ENCODE measurements at places on chromosomes 13 and 19.
A peak's percentile ranks its signal among the peaks of the same experiment; 100 is the strongest.

DNA sequence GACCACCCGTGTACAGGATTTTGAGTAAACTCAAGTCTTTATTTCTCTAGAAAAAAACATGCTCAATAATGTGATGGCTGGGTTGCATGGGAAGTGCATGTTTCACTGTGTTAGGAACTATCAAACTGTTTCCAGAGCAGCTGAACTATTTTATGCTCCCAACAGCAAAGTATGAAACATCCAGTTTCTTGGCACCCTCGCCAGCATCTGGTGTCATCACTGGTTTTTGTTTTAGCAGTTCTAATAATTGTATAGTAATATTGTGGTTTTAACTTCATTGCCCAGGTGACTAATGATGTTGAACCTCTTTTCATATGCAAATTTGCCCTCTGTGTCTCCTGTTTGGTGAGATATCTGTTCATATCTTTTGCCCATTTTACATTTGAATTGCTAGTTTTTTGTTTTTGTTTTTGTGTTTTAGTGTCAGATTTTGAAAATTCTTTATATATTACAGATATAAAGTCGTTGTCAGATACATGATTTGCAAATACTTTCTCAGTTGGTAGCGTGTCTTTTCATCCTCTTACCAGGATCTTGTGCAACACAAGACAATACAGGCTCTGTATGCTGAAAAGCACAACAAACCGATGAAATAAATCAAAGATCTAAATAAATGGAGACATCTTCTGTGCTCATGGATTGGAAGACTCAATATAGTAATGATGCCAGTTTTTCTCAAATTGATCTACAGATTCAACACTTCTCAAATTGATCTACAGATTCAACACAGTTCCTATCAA lies 87.8 kb downstream of the IPO5 start:
- DNase-seq: no peak

DNA sequence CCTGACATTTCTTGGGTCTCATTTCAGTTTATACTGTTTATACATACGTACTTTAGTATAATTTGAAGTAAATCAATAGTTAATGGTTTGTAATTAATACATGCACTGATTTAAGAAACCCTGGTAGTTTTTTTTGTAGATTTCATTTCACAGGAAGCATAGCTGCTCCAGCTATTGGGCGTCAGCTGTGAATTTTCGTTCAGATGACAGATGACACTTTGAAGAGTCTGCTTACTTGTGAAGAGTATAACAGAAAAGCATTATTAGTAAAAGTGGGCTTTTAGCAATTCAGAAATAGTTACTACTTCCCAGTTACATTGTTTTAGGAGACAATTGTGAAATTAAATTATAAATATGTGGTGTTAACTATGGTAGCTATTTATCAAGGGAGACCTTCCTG lies 44.4 kb downstream of the METTL21C start:
- no peak for DNase-seq

DNA sequence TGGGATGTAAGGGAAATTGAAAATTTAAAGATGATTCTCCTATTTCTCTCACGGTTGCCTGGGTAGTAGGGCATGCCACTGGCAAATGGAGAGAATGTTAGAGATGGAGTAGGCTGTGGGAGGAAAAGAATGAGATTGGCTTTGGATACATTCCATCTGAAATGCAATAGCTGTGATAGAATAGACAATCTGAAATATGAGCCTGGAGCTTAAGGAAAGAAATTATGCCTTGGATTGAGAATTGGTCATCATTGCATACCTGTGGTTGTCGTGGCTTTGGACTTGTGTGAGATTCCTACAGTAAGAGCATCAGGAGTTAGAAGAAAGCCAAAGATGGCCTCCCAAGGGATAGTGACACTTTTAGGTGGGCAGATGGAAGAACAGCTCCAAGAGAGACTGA lies 305.1 kb upstream of the SLC10A2 start:
- no peak for DNase-seq

DNA sequence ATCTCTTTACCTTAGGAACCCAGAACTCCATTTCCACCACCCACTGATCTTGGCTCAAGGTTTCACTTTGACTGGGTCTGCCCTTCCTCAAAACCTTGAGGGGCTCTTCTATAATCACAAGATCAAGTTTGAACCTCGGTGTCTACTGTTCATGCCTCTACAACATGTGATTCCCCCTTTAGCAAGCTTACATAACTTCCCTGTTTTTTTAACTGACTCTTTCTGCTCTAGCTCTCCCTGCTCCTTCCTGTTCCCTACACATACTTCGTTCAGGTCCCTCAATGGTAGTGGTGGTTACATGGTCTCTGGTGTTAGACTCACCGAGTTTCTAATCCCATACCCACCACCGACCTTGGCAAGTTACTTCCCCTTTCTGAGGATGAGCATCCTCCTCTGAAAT lies 26.7 kb downstream of the CEACAM8 start:
- DNase-seq: no peak

DNA sequence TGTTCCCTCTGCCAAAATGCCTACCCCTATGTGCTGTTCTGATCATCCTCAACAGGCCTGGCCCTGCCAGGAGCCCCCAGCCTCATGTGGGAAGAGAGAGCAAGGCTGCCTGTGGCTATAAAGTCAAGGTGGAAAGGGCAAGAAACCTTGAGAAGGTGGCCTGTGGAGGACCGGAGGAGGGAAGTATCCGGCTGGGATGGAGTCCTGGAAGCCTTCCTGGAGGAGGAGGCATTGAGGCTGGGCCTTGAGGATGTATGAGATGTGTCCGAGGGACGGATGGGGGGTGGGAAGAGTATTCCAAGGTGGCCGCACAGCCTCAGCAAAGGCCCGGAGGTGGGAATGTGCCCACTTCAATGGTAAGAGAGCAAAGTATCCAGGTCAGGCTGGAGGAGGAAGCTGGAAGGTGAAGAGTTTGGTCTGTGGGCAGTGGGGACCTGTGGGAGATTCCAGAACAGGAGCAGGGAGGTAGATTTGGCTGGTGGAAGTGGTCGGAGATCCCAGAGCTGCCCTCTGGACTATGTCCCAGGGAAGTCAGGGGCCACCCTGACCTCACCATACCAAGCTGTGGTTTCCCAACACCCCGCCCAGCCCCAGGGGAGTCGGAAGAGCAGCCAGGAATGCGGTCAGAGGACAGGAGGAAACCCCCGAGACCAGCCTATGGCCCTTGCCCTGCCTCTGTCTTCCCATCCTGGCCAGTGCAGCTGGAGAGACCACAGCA lies 3.0 kb upstream of the PLIN4 start:
- no peak for DNase-seq

DNA sequence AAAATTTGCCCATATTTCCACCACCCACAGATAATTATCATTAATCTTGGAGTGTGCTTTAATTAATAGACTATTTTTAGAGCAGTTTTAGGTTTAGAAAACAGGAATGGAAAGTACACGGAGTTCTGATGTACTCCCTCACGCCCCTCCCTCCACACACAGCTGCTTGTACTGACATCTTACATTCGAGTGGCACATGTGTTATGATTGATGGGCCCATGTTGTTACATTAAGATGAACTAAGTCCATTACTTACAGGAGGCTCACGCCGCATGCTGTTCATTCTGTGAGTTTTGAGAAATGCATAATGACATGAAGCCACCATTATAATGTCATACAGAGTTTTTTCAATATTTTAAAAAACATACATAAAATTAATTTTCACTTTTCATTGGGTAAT lies 1.2 kb upstream of the SPATA13 start:
- DNase-seq: no peak

DNA sequence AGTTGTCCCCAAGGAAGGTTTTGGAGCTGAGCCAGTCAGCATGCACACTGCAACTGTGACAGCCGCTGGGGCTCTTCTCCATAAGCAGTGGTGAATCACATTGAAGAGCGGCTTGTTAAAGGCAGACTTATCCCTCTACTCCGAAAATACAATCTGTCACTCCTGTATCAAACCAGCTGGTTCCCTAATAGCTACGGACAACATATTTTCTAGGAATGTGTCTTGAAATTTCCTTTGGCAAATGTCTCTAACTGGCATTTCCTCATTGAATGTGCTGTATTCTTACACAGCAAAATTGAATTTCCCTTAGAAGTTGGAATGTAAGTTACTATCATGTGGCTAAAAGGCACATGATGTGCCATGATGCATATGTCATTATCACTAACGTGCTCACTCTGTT lies 104.0 kb upstream of the GPR12 start:
- DNase-seq: no peak

DNA sequence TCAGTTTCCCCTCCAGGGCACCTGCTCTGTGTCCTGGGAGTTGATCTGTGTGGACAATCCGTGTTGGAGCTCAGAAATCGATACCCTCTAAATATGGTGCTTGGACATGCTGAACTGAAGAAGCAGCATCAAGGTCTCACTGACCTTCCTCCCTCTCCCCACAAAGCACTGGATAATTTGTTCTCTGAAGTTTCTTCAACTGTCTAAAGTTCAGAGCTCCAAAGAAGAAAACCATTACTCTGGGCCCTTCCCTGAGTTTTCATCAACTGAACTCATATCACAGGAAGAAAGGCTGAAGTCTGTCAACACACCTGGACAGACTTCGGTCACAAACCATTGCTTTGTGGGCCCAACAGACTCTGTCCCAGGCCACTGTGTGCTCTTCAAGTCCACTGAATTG lies 132.1 kb downstream of the RGCC start:
- no peak for DNase-seq

DNA sequence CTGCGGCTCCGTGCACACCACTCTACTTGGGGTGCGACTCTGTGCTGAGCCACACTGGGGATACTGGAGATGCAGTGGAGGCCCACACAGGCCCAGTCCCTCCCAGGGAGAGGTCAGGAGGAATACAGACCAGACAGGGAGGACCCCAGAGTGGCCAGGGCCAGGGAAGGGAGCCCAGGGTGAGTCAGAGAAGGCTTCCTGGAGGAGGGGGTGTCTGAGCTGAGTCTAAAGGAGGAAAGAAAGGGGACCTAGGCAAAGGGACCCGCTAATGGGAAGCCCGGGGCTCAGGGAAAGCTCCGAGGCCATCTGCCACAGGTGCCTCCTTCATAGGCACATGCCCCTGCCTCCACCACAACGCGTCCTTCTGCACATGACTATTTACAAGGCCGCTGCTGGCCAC lies 13.3 kb upstream of the PRKD2 start:
- no peak for DNase-seq

DNA sequence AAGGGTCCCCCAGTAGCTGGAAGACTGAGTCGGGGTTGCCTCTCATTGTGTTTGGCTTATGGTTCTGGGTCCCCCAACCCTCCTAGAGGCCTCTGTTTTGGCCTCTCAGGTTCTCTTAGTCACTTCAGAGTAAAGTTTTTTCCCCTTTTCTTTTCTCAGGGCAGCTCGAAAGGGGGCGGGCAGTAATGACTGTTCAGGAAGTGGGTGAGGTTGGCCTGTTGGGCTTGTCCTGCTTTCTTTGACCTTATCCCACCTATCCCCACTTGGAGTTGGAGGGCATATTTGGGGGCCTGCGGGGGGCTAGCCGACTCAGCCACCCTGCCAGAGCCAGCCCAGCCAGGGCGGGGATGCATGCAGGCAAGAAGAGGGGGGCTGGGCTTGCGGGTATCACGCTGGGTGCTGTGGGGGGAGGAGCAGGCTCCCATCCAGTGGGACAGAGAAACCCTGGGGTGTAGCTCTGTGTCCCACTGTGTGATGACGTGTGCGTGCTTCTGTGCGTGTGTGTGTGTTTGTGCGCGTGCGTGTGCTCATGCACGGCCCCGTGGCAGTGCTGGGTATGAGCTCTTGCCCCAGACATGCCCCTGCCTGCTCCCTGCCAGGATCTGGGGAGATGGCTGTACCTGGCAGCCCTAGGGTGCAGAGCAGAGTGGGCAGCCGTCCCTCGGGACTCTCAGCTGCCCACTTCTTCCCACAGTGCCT lies 1.4 kb downstream of the CIC start:
- DNase-seq: peak; percentile 63

DNA sequence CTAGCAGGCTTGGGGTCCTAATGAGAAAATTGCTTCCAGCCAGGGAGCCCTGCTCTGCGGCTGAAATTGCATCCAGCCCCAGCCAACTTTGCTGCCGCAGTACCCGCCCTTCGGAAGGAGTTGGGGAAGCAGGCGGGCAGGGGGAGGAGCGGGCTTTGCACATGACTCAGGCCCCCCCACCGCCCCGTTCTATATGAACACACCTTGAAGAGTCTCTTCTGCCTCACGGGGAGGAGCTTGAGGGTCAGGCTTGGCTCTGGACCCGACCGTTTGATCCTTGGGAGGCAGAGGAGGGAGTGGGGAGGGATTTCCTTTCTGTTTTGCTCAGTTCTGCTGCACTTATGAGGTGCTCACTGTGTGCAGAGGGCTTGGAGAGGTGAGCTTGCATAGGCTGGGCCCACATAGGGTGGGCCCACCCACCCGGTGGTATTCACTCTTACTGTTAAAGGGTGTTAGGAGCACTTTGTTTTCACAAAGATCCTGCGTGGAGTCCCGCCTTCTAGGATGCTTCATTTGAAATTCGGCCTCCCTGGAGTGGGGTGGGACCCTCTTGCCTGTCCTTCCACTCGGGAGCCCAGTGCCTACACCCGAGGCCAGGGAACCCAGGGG lies 46.5 kb downstream of the LYL1 start:
- DNase-seq: no peak

DNA sequence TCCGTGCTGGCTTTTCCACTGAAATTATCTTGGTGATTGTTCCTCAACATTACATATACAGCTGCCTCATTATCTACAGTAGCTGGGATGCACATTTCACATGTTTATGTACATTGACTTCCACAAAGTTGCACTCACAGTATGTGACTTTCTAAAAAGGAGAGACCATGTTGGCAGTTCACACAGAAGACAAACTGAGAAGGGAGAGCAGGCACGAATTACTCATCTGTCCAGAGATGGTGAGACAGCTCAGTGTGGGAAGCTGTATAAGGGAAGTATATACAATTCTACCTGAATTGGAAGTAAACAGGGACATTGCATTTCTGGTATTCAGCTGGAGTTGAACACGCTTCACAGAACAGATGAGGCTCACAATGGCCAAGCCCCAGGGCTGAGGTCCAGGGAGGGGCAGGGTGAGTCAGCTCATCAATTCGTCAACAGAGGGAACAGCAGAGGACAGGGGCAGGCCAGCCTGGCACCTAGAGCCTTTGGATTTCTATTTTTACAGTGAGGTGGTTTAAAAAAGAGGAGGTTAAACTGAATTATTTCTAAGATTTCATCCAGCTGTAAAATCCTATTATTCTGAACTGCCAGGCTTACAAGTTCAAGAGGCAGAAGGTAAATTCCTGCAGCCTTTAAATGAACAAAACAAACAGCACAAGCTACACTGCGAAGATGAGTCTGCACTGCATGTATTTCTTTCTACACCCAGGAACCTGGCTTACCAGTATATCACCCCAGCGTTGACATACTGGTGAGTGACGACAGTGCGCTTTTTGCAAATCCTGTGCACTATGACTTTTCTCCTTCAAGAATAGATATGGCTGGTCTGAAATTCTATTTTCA lies 9.8 kb downstream of the PARP4 start:
- DNase-seq: no peak

- no peak for DNase-seq
These were observed 273.8 kb downstream of the LHFPL6 start for GRCh38 chr13:39329182-39329639.

DNA sequence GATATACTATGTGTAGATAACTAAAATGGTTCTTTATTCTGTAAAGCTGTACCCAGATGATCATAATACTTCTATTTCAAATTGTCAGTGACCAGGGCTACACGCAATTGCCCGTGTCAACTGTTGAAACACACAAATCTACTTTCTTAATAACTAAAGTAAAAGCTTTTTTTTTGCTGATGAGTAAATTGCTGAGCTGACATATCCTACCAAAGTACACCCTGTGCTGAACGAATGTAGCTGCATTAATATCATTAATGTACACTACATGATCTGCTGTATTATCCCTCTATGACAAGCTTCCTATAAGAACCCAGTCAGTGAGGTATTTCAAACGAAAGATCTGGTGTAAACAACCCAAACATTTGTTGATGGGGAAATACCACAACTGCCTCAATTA lies 827.2 kb upstream of the ATXN8OS start:
- no peak for DNase-seq

GRCh38 chr19:45879055-45879454 lies 6.9 kb downstream of the IRF2BP1 start:
- DNase-seq: no peak

All from activated CD4-positive, alpha-beta T cell treated with anti-CD3 and anti-CD28 coated beads, Interleukin-2, amount 50 U/mL, for 1 hour (primary cell).